ENCODE measurements at places on chromosomes 11 and 22.

GRCh38 chr11:86418917-86419316 lies 44.2 kb downstream of the CCDC81 start:
- no peak for DNase-seq

DNA sequence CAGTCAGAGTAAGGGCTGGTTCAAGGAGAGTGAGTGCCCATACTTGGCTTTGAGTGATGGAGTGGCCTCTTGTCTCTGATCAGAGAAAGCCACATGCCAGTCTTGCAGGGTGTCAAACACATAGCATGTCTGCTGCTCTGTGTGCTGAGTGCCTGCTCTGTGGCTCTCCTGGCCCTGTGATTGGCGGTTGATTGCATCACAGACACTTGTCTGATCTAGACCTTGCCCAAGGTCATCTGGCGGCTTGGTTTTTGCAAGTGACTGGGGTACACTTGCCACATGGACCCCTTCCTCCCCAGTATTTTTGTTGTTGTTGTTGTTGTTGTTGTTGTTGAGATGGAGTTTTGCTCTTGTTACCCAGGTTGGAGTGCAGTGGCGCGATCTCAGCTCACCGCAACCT lies 10.3 kb downstream of the OSBP2 start:
- no peak for DNase-seq

GRCh38 chr11:48122656-48123055 lies 94.0 kb upstream of the OR4B1 start:
- DNase-seq: no peak

DNA sequence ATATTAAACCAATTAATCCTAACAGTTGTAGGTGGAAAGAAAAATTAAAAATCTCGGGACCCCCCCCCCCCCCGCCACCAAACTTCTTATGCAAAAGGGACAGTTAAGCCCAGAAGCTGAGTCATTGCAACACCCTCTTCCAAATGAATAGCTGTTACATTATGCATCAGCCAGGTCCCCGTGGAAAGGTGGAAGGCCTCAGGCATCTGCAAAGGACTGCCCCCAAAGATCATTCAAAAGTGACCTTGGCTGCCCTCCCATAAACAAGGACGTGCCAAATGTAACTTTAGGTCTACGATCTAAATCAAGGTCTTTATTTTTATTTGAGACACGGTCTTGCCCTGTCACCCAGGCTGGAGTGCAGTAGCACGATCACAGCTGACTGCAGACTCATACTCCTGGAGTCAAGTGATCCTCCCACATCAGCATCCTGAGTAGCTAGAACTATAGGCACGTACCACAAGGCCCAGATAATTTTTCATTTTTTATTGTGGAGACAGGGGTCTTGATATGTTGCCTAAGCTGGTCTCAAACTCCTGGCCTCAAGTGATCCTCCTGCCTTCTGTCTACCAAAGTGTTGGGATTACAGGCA lies 22.8 kb downstream of the SYN3 start:
- no peak for DNase-seq

DNA sequence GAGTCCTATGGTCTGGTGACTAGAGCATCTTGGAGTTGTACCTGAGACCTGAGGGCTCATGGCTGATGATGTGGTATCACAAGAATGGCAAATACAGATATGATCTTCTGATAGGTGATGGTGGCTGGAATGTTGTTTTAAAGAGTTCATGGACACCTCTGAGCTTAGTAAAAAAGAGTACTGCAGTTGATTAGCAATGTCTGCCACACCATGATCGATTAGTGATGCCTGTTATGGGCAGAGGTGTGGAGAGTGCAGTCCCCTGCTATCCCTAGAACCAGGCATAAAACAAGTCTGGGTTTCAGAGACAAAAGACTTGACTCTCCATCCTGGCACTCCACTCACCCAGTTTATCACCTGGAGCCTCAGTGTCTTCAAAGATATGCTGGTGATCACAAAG lies 1.4 kb upstream of the BATF2 start:
- DNase-seq: no peak

GRCh38 chr22:37428649-37429586 lies 1.6 kb upstream of the ELFN2 start:
- DNase-seq: peak; percentile 28

- no peak for DNase-seq
Observed at GRCh38 chr11:12050470-12051286, 42.3 kb upstream of the DKK3 start.
